ENCODE measurements at places on chromosomes 7 and 10.

GRCh38 chr10:45274364-45274763 lies 41.0 kb downstream of the OR13A1 start:
- DNase-seq: no peak

GRCh38 chr10:120162471-120162870 lies 269.9 kb downstream of the SEC23IP start:
- no peak for DNase-seq

DNA sequence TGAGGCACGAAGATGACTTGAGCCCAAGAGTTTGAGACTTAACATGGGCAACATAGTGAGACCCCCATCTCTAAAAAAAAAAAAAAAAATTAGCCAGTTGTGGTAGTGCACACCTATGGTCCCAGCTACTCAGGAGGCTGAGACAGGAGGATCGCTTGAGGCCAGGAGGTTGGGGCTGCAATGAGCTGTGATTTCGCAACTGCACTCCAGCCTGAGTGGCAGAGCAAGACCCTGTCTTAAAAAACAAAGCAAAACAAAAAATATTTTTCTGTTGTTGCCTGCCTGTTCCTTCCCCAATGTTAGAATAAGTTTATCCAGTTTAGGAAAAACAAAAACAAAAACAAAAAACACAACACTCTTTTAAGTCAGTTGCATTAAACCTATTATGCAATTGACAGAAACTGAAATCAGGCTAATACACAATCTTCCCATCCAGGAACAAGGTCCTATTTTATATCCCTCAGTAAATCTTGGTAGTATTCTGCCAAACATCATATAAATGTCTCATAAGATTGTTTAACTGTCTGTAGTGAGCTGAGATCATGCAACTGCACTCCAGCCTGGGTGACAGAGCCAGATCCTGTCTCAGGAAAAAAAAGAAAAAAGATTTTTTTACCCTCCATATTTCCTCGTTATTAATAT lies 4.9 kb downstream of the PILRA start:
- DNase-seq: no peak

DNA sequence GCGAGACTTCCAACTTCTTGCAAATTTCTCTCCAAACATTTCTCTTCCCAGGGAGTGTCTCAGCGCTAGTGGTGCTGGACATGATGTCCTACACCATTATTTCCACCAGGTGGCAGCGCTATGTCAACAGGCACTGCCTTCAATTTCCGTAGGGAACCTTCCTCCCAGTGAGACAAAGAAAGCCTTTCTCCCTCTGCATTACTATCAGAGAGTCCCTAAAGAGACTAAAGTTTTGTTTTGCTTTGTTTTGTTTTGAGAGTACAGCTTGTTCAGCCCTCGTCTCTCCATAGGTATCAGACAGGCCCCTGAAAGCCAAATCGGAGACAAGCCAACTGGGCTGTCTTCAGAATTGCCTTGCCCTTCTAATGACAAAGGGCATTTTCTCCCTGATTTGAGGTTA lies 44.2 kb upstream of the GGCT start:
- DNase-seq: peak; percentile 86

DNA sequence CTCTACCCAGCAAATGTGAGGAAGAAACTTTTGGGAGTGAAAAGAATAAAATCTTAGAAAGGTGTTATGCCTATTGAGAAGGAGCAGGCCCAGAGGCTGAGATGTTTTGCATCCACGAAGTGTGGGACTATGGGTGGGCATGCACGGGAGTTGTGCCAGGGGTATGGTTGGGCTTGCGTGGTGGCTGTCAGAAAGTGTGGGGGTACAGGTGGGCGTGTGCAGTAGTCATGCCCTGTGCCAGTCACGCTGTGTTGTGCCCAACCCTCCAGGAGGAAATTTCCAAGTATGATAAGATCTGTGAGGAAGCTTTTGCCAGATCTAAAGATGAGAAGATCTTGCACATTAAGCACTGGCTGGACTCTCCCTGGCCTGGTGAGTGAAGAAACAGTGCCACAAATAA lies 52.9 kb upstream of the ZMIZ2 start:
- DNase-seq: no peak

DNA sequence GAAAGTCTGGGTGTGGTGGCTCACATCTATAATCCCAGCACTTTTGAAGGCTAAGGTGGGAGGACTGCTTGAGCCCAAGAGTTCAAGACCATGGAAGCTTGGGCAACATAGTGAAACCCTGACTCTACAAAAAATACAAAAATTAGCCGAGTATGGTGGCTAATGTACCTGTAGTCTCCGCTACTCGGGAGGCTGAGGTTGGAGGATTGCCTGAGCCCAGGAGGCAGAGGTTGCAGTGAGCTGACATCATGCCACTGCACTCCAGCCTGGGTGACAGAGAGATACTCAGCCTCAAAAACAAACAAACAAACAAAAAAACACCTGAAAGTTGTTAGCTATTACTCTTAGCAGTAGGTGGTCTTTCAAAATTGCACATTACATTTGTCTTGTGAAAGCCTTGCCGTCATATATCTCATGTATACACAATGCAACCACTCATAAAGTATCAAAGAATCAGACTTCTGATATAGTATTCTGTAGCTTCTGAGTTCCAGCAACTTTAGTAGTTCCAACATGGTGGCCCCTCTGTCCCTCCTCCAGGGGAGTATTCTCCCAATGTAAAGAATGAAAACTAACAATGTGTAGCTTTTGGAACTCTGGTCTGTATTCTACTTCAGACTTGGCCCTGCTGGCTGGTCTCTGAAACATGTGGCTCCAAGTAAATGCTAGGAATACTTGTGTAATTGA lies 101.5 kb downstream of the ZNF92 start:
- no peak for DNase-seq
